Muscle of leg (tissue), 16 donors: ENCODE measurements at places on chromosomes 16 and 17.

DNA sequence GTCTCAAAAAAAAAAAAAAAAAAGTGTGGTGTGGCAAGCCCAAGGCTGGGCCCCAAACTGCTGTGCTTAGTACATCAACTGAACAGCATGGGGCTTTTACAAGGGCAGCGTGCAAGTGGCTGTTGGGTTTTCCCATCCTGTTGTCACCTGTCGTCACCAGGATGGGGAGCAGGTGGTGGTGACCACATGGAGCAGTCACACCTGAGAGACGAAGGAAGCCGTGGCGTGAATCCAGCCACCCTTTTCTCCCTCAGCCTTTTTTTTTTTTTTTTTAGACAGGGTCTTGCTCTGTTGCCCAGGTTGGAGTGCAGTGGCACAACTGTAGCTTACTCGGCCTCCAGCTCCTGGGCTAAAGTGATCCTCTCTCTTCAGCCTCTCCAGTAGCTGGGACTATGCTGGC is 4.1 kb upstream of the MRPL58 start:
- DNase-seq, result no peak

- DNase-seq, result no peak
Observed at GRCh38 chr17:67841992-67842391, 16.7 kb downstream of the BPTF start.

DNA sequence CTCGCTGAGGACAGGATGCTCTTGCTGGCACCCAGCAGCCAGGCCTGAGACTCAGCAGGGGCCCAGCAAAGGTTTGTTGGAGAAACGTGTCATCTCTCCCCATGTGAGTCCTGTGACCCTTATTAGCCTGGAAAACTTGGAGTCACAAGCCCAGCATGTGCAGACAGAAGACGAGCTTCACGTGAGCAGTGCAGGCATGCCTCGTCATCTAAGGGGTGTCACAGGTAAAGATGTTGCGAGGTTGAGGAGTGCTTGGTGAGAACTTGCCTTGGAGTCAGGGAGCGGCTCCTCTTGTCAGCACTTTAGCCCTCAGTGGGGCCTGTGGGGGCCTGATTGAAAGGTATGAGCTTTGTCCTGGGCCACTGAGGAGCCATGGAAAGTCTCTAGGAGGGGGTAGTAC is 2.1 kb upstream of the CTRL start:
- DNase-seq, result peak; percentile 7

GRCh38 chr17:3569534-3570137 is 12.0 kb upstream of the TRPV3 start:
- no peak for DNase-seq

DNA sequence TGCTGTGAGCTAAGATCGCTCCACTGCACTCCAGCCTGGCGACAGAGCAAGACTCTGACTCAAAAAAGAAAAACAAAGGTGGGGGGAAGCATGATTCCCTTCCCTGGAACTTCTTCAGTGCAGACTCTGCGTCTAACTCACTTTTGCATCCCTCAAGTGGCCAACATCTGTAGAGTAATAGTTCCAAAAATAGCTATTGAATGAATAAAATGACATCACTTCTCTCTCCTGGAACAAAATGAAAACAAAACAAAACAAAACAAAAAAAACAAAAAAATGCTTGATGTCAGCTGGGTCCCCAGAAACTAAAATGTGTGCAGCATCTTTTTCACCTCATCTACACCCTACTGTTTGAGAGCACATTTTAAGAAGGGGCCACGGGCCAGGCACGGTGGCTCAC is 197.7 kb upstream of the NOG start:
- peak; percentile 26 for DNase-seq

DNA sequence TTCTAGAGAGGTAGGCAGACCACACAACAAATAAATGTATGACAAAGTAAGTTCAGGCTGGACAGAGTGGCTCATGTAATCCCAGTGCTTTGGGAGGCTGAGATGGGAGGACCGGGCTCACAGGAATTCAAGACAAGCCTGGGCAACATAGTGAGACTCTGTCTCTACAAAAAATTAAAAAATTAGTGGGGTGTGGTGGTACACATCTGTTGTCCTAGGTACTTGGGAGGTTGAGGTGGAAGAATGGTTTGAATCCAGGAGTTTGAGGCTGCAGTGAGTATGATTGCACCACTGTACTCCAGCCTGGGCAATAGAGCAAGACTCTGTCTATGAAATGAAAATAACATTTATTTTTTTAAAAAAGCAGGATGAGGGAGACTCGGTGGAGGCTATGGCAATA is 18.5 kb downstream of the CHP2 start:
- no peak for DNase-seq
